Sciatic nerve (tissue), 2 donors: ENCODE measurements at places on chromosomes 2 and 18. TPM values are rescaled to one million over a fixed set of nuclear protein-coding genes. Genes with fewer than 3 reads are reported as not detected.

DNA sequence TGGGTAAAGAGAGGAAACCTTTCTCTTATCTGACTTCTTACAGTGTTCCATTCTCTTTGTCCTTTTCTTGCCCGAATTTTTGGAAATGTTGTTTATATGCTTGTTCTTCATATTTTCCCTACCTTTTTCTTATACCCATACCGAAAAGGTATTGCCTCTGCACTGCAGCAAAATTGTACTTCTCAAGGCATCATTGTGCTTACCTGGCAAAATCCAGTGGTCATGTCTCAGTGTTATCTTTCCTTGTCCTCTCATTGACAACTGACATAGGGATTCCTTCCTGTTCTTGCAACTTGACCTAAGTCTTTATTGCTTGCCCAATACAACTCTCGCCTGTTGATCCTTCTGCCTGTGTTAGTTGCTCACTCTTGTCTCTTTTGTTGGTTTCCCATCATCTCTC lies 842.2 kb downstream of the CNTNAP5 start:
- no peak for DNase-seq

GRCh38 chr18:30387401-30387800 lies 655.1 kb downstream of the DSC3 start:
- DNase-seq: no peak

GRCh38 chr2:197307933-197308521 lies 2.6 kb downstream of the ANKRD44 start:
- no peak for DNase-seq

GRCh38 chr18:50711386-50711785 lies 108.4 kb downstream of the MRO start:
- no peak for DNase-seq

The SLC5A7 gene
- total RNA-seq: not detected

The SULT1C2 gene
- 3.3 TPM for total RNA-seq

GRCh38 chr2:74849228-74849892 lies 15.4 kb downstream of the HK2 start:
- DNase-seq: no peak

DNA sequence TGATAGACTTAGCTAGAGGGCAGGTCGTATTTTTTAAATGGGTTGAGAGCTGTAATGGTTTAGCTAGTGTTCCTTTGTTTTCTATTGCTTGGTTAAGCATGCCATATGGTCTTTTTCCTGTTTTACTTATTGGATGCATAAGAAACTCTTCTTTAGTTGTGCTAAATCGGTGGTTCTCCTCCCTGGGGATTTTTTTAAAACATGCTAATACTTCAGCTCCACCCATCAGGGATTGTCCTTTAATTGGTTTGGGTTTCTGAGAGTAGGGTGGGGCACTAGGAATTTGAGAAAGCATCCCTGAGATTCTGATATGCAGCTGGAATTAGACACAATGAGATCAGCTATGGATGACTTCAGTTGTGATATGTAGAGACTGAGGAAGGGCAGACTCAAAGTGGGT lies 497.2 kb downstream of the THSD7B start:
- DNase-seq: no peak

GRCh38 chr2:166321076-166321475 lies 54.7 kb downstream of the SCN9A start:
- no peak for DNase-seq

DNA sequence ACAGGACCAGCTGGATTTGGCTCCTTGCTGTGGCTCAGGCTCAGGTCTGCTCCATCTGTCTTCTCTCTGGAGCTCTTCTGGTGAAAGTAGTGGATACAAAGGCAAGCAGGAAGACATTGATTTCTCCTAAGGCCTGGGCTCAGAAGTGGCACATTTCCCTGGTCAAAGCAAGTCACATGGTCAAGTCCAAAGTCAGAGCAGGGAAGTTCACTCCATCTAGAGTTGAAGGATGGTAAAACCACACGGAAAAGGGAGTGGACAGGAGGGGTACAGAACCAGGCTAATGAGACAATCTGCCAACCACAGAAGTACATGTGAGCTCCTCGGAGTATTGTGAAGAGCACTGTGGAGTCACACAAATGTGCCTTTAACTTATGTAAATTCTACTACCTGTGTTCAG lies 66.1 kb downstream of the MARCO start:
- no peak for DNase-seq

GRCh38 chr18:11516751-11517503 lies 92.5 kb upstream of the SLC35G4 start:
- DNase-seq: no peak

GRCh38 chr2:9631878-9632700 lies 1.3 kb upstream of the YWHAQ start:
- DNase-seq: no peak

GRCh38 chr2:49827366-49827765 lies 673.1 kb upstream of the FSHR start:
- DNase-seq: no peak

GRCh38 chr2:217293607-217294006 lies 433.7 kb upstream of the TNP1 start:
- no peak for DNase-seq

DNA sequence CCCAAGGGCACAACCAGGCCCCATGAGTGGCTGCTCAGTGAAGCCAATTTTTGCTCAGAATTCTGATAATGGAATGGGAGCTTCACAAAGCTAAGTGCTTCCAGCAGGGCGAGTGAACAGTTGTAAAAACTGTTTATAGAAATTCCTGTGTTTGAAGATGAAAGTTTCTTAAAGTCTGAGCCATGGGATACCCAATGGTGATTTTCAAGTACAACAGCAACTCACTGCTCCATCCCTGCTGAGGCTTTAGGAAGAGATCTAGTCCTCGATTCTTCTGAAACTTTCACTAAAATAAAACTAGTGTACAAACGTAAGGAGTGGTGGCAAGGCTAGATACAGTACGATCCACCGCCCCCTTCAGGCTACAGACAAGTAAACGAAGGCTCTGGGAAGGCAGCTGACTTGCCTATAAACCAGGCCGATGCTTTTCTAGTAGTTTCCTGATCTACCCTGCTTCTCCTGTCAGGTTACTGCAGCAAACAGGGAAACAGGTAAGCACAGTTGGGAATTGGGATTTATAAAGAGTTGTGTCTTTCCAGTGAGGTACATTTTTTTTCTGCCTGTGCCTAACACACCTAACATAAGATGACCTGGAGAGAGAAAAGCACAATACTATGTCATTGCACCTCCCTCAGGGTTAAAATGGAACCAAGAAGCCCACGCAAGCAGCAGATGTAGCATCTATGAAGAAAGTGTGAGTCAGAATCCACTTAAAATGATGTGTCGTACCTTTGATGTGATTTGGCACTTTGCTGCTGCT lies 108.7 kb downstream of the UXS1 start:
- no peak for DNase-seq

DNA sequence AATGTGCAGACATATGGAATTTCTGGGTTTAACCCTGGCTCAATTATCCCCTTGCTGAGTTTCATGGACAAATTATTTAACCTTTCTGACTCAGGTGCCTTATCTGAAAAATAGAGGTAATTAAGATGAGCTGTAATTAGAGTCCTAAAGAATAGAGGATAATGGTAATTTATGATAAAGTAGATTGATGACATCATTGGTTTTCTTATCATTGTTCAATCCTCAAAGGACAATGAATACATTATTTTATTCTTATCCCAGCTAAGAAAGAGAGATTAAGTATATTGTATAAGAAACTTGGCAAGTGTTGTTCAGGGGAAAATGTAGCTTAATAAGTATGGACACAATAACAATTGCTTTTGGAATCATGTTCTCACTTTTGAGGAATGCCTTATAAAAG lies 279.3 kb downstream of the NYAP2 start:
- DNase-seq: no peak

The RFX8 gene
- 6.5 TPM for total RNA-seq

GRCh38 chr2:161324876-161325275 lies 16.7 kb downstream of the PSMD14 start:
- DNase-seq: no peak

DNA sequence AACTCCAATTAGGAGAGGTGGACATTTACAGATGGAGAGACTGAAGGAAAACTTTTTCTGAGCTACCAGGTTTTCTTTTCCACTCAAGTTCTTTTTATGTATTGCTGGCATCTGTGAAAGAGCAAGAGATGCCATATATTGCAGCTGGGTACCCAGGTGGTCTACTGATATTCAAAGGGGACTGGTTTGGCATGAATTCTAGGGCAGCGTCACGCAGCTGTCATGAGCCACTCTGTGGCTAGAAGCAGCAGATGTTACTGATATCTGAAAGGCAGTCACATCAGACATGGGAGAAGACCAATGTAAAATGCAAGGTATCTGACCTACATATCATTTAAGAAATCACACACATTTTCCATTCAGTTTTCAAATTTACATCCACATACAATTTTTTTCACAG lies 408.8 kb downstream of the GALNT13 start:
- DNase-seq: no peak
